ENCODE measurements at places on chromosomes 12 and 14.

- DNase-seq = no peak
Measured at GRCh38 chr12:46887870-46888269, 62.1 kb upstream of the SLC38A4 start.

DNA sequence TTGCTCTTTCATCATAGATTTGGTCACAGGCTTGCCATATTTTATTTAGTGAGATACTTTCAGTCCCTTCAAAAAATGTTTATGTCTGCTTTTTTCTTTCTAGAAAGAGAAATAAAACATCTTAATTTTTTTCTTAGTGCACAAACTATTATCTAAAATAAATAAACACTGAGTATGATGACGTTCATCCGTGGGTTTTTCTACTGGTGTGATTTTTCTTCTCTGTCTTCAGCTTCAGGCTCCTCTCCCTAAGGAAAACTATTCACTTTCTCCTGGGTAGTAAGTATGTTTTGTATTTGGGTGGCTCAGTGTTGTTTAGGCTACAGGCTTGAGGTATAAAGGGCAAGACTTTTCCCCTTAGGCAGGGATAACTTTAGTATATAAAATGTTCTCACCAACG, 154.7 kb downstream of the DACT1 start:
- no peak for DNase-seq

DNA sequence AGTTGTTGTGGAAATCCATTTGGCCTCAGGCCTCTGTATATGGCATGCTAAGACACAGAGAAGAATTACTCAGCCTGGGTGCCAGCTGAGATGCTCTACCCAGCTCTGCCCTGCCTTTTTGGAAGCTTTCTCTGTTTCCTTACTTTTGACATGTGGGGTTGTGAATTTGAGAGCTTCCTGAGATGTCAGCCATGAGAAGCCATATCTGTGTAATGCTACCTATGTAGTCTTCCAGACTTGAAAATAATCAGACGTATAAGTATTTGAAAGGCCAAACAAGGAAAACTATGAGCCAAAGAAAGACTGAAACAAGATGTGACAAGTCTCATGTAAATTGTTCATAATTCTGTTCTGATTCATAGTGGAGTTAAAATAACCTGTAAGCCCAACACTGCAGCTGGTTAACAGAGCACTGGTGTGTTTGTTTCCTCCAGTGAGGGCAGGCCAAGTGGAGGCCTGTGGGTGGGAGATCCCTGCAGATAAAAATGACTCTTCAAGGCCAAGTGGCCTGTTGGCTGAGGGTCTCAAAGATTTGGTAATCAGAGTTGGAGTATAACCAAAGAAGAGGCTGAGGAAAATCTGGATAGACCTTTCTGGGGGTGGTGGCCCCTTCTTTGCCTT, 94.0 kb downstream of the TMX1 start:
- no peak for DNase-seq

GRCh38 chr12:48966177-48966895, 5.2 kb downstream of the WNT10B start:
- no peak for DNase-seq

- DNase-seq = no peak
Measured at GRCh38 chr12:904010-904414, 45.5 kb downstream of the RAD52 start.

DNA sequence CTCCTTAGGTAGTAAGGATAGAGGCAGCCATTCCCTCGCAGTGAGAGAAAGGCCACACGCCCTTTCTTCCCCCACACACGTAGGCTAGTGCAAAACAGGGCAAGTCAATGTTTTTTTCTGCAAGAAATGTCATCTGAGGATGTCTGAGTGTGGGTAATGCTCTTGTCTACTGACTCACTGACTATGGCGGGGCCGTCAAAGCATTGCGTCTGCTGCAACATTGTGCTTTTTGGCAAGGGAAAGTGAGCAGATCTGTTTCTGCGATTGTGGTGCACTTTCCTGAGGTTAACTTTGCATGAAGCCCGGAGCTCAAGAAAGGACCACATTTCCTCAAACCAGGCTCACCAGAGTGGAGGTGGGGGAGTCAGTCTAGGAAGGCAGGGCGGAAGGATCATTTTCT, 181.6 kb upstream of the GZMB start:
- no peak for DNase-seq

DNA sequence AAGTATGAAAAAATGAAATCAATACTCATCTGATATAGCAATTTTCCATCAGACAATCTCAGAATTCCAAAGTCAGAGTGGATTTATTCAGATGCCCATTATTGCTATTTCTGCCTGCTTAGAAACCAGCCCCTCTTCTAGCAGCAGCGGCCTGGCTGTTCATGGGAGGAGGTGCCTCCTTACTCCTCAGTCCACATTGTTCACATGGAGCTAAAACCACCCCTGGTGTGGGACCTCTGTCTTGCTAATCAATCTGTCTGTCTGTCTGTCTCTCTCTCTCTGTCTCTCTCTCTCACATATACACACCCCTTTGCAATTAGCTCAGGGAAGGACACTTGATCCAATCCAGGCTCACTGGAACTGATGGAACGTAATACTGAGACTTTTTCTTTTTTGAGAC, 176.1 kb downstream of the APAF1 start:
- DNase-seq = no peak

- no peak for DNase-seq
Measured at GRCh38 chr12:55757701-55758100, 14.8 kb downstream of the GDF11 start.

DNA sequence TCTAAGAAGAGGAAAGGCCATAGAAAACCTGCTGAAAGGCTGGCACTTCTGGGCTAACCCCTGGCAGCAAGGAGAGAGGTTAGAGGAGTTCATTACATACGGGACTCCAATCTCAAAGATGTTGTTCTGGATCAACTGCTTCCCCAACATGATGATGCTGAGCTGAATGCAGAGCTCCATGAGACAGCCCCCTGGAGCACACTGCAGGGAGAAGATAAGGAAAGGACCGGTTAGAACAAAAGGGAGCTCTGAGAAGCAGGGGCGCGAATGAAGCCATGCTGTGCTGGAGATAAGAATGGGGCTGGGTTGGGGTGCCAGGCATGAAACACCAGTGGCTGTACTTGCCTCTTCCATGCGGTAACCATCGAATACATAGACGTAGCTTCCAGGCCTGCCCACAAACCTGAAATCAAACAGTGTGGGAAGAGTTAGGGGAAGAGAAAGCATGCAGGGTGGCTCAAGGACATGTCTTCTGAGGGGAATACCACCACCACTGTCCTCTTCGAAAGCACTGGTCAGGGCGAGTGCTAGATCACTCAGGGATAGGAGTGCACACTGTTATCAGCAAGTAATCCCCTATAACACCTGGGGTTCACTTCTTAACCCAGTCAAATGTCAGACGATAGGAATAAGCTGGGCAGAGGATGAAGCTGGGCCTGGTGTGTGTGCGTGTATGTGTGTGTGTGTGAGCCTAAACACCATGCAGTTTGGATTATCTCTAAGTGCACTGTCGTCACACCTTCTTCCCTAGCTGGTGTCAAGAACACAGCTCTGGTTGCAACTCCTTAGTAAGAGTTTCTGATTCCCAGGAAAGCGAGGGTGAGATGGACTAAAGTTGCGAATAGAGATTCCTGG, 180.9 kb downstream of the NTF3 start:
- no peak for DNase-seq

DNA sequence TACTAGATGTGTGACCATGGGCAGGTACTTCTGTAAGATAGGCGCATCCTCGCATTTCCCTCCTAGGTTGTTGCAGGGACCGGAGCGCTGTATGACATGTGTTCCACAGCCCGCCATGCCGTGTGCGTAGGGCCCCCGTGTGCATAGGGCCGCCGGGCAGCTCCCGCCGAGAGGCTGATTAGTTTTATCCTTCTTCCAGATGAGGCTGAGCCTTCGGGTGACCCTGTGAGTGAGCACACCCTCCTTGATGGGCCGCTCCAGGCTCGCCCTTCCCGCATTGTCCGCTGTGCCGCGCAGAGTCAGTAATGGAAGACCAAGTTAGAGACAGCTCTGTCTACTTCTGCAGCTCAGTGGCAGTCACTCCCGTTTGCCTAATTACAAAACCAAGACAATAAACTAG, 72.9 kb upstream of the DYNC1H1 start:
- no peak for DNase-seq

DNA sequence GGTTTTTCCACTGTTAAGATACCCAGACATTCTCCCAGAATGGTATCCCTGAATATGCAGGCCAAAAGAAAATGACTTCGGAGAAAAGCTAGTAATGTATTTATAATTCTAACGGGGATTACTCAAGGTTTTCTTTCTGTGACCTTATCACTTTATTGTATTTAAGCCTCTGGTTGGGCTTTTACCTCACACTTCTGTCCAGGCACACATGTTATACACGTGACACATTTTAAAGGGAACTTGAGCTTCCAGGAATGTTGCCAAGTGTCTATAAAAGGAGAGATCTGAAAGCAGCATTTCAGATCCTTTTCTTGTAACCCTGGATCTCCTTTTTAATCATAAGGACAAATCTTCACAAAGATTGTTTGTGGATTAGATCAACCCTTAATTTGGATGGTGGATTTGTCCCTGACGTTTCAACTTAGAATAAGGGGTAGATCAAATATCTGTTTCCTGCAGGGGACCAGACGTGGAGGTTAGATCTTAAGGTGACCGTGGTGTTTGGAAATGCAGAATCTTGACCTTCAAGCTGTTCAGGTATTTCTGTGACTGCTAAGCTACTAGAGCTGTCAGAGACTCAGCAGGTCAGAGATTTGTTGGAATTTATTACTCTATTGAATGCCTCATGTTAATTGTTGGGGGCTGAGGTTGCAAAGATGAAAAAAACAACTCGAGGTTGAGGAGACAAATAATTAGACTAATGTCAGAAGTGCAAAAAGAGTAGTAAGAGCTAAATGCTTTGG, 1.5 kb downstream of the CIPC start:
- DNase-seq = no peak

DNA sequence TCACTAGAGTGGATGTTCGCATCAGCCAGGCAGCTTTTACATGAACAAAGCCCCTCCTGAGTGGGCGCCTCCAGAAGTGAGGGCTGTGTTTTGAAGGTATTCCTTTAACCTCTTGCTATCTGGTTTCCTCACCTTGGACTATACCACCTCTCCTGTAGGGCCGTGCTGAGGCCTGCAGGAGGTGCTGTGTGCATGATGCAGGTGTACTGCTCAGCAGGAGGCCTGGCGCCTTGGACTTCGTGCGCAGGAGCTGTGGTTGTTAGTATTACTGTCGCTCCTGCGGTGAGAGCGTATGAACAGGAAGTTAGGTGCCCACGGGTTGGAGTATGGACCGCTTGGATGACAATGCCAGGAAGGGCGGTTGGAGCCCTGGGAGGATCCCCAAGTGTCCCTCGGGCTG, 130.7 kb downstream of the TSPAN9 start:
- no peak for DNase-seq

DNA sequence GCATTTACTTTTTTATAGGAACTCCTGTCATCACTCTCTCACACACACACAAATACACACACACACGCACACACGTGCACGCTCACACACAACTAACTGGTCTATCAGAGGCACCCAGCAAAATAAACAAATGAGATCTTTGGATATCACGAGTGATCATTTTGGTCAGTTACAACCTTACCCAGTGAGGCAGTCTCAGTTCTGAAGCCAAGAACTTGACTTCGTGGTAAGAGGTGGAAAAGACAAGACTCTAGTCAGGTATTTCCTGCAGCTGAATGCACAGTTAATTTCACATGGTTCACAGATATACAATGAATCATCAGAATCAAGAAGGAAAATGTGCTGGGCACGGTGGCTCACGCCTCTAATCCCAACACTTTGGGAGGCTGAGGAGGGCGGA, 39.4 kb downstream of the ATF7 start:
- no peak for DNase-seq

DNA sequence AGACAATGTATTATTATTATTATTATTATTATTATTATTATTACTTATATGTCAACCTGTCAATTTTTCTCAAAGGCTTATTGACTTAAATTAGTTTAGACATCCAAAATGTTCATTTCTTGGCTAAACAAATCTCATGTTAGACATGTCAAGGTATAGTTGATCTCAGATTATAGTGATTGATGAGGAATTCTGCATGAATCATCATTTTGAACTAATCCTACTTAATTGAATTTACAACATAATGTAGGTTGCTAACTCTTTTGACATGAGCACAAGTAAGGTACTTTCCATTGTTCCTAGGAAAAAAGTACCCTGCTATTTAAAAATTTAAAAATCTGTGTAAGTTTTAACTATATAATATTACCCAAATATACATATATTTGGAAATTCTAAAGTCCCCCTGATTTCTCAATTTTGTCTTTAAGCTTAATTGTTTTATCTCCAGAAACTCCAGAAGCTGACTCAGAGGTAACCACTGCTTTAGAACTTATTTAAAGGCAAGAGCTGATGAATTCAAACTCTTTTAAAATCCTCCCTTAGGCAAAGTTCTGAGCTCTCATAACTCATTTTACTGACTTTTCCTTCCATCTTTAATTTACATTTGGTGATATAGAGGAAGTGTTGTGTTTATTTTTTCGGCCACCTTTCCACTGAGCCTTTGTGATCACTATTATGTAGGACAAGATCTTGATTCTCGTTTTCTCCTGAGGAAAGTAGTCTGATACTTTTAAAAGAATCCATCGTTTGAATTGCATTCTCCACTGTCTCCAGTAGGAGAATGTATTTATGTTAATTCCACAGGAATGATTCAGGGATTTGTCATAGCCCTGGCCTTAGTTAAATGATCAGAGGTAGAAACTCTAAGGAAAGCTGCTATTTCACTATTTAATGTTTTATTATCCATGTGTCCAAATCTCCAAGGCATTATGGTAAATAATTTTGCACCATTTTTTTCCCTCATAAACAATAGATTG, 1304.5 kb downstream of the AACS start:
- no peak for DNase-seq

DNA sequence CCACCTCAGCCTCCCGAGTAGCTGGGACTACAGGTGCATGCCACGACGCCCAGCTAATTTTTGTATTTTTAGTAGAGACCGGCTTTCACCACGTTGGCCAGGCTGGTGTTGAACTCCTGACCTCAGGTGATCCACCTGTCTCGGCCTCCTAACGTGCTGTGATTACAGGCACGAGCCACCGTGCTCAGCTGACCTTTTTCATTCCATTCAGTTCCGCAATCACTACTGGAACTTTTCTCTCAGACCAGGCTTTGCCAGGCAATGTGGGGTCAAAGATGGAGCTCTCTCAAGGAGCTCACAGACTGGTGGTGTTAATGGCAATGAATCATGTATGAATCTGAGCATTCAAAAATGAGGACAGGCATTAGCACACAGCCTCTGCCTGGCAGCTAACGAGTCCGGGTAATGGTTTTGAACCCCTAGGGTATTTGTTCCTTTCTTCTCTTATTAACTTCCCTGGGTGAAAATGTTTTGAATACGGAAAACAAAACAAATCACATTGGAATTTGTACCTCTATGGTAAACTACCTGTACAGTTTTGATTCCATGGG, 9.4 kb upstream of the TCHP start:
- no peak for DNase-seq
